ENCODE measurements at places on chromosomes 5 and 9.

- DNase-seq, result no peak
These were observed 39.1 kb downstream of the DENND4C start for GRCh38 chr9:19269582-19269981.

- DNase-seq, result no peak
These were observed 197.7 kb downstream of the PTTG1 start for GRCh38 chr5:160619381-160619780.

DNA sequence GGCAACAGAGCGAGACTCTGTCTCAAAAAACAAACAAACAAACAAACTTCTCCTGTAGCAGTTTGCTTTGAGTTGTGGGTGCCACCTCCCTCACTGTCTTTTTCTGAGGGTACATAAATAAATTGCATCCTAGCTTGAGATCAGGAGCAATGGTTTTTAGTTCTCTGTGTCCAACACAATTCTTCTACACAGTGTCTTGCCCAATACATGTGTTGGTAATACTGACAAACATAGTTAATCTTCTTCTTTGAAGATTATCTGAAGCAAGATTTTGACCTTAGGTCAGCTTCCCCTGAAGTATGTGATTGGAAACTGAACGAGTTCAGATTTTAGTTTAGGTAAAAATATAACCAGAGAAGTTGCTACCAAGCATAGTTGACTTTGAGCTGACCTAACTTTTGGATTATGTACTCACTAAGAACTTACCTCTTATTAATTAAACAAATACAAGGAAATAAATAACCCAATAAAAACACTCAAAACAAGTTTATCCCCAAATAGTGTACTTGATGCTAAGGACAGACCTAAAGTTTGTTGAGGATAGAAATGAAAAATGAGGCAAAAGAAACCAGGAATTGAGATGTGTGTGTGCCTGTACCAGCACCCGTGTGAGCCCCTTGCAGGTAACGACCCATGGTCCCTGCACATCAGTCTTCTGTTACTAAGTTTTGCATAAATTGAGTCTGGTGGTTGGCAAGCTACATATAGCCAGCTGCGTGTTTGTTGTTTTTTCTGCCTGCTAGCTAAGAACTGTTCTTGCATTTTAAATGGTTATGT lies 16.2 kb downstream of the TJP2 start:
- no peak for DNase-seq

- DNase-seq, result no peak
These were observed 51.9 kb upstream of the ZBED3 start for GRCh38 chr5:77139001-77139400.

DNA sequence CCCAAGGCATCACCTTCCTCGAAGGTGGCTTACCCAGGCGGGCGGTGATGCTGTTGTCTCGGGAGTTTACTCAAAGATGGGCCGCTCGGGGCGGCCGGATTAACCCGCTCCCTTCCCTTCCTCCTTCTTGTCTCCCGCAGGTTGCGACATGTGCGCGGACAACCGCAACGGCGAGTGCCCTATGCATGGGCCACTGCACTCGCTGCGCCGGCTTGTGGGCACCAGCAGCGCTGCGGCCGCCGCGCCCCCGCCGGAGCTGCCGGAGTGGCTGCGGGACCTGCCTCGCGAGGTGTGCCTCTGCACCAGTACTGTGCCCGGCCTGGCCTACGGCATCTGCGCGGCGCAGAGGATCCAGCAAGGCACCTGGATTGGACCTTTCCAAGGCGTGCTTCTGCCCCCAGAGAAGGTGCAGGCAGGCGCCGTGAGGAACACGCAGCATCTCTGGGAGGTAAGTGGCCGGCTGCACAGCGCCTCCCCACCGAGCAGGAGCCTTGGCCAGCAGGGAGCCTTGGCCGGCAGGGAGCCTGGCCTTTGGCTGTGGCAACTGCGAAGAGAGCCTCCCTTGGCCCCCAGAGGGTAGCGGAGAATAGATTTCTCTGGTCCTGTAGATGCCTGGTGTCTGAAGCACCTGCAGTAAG lies 10.6 kb downstream of the PRDM6 start:
- no peak for DNase-seq

GRCh38 chr5:1374030-1374678 lies 29.3 kb upstream of the CLPTM1L start:
- DNase-seq, result no peak

- DNase-seq, result no peak
These were observed 84.9 kb upstream of the BASP1 start for GRCh38 chr5:17132444-17133083.

DNA sequence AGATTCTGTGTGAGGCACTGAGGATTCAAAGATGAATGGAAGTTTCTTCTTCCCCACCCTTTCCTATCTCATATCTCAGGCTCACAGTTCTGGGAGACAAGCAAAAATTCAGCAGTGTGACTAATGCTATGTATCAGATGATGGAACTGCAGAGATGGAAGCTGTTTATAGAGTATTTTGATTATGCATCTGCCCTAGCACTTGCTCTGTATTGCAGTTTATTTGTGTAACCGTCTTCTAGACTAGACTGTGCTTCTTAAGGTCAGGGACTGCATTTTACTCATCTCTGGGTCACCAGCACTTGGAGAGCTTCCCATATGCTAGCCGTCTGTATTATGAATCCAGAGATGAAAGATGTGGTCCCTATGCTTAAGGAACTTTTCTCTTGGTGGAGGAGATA lies 12.6 kb downstream of the CAVIN4 start:
- no peak for DNase-seq

GRCh38 chr5:132915681-132916080 lies 42.2 kb downstream of the LEAP2 start:
- no peak for DNase-seq

GRCh38 chr5:104018299-104018698 lies 455.7 kb upstream of the NUDT12 start:
- DNase-seq, result no peak

GRCh38 chr5:62340392-62340791 lies 34.4 kb downstream of the KIF2A start:
- no peak for DNase-seq

- no peak for DNase-seq
These were observed 82.2 kb downstream of the IPO11 start for GRCh38 chr5:62494772-62495171.

Measured in stimulated activated CD4-positive, alpha-beta T cell treated with anti-CD3 and anti-CD28 coated beads, TNF-alpha, amount 100 ng/mL, for 1 hour (primary cell).